CD4-positive, alpha-beta T cell treated with Interferon gamma for 1 hour (primary cell): ENCODE measurements at places on chromosomes 12 and 14.
A peak's percentile ranks its signal among the peaks of the same experiment; 100 is the strongest.

- no peak for DNase-seq
Observed at GRCh38 chr12:26642361-26642760, 190.6 kb downstream of the ITPR2 start.

- no peak for DNase-seq
Observed at GRCh38 chr14:29489911-29490425, 437.7 kb downstream of the PRKD1 start.

GRCh38 chr12:106801830-106802533, 27.5 kb downstream of the RIC8B start:
- no peak for DNase-seq

GRCh38 chr12:106101803-106102202, 37.0 kb downstream of the NUAK1 start:
- DNase-seq = no peak

GRCh38 chr12:47773062-47773857, at the start of gene SLC48A1:
TSS of gene SLC48A1 (plus strand) at chr12:47773238. CDS start at chr12:47773305, 67 bp downstream.
- DNase-seq = peak; percentile 75

GRCh38 chr12:104699489-104700190, 242.9 kb downstream of the CHST11 start:
- DNase-seq = no peak

- DNase-seq = no peak
Observed at GRCh38 chr12:76879710-76880518, 1.1 kb upstream of the CSRP2 start.

DNA sequence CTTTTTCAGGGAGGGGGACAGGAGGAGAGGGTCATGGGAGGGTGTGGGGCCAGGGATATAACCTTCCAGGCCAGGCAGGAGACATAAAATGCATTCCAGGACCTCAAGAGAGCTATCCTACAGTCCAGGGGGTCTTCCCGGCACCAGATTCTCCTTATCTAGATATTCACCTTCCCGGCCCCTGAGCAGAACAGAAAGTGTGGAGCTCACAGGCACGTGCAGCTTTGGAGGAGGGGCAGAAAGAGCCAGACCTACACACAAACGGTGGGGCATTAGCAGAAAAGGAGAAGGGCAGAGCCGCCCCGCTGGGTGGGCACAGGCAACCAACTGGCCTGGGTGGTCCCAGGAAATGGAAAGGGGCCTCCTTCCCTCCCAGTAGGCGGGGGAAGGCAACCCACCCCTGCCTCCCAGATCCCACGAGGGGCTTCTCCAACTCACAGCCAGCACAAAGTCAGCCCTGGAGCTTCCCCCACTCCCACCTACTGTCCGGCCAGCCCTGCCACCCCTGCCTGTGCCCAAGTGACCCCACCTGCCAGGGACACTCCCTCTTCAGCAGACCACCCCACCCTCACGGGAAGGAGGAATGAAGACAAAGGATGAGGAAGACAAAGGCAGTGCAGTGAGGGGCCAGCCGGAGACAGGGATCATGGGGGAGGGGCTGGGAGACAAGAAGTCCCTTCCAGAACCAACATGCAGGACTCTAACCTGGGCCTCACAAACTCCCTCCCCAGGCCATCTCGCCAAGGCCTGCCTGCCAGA, 33.3 kb downstream of the CCDC85C start:
- no peak for DNase-seq

DNA sequence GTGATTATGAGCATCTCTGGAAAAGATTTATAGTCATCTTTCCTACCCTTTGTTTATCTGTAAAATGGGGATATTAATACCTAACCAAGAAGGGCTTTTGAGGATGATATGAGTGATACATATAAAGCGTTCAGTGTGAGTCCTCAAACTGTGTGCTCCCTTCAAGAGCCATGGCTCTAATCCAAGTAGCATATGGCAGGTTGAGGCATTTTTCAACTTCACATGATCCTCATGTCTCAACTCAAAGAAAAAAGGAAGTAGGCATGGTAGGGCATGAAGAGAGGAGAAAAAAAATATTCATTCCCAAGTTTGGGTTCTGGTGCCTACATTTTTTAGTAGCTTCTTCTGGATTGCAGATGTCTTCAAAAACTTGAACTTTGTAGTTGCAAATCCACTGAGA, 286.3 kb upstream of the ATP2B1 start:
- DNase-seq = no peak

GRCh38 chr12:16271062-16271461, 6.4 kb downstream of the SLC15A5 start:
- no peak for DNase-seq

GRCh38 chr14:53295985-53296582, 143.0 kb upstream of the DDHD1 start:
- no peak for DNase-seq

GRCh38 chr12:13573698-13574321, 377.3 kb downstream of the EMP1 start:
- no peak for DNase-seq

- no peak for DNase-seq
Observed at GRCh38 chr12:91817517-91817916, 328.1 kb downstream of the BTG1 start.

DNA sequence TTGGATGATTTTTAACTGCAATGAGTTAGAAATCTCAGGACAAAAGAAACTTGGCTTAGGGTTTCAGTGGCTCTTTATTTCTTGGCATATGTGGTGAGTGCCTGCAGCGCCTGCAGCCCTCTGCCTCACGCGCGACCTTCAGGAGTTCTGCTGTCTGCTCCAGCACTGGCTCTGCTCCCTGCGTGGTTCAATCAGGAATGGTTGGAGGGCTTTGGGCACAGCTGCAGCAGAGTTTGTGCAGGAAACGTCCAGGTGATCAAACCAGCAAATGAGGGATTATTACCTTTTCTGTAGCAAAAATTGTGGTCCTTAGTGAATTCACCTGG, 19.8 kb downstream of the PPM1H start:
- DNase-seq = no peak

- no peak for DNase-seq
Observed at GRCh38 chr14:104524726-104525125, 54.8 kb upstream of the C14orf180 start.

GRCh38 chr12:98977186-98977585, 332.1 kb downstream of the APAF1 start:
- no peak for DNase-seq

DNA sequence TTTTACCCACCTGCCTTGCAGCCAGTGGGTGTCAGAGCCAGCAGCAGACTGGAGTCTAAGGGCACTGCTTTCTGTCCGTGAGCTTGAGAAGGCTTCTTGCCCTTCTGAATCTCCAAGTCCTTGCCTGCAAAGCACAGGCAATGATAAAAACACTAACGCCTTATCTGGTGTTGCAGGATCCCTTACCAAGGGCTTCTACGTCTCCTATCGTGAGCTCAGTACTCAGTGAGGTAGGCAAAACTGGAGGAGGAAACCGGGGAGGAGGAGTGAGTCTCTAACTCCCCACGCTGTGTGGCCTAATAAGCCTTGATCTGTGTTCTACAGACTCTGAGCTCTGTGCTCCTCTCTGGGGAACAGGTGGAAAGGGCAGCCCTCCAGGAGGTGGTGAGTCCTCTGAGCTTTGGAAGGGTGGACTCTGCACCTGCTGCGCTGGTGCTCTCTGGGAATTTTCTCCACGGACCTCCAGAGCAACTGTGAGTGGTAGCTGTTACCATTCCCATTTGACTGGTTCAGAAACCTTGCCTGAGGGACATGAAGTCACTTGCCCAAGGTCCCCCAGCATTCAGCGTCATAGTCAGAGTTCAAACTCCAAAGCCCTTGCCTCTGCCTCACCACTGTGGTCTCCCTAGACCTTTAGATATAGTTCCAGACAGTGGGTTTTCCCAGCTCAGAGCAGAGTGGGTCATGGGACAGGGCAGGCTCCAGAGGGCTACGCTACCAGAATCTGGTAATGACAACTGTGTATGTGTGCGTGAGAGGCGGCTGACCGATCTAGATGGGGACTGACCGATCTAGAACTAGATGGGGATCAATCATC, 7.0 kb upstream of the MARK3 start:
- DNase-seq = no peak

DNA sequence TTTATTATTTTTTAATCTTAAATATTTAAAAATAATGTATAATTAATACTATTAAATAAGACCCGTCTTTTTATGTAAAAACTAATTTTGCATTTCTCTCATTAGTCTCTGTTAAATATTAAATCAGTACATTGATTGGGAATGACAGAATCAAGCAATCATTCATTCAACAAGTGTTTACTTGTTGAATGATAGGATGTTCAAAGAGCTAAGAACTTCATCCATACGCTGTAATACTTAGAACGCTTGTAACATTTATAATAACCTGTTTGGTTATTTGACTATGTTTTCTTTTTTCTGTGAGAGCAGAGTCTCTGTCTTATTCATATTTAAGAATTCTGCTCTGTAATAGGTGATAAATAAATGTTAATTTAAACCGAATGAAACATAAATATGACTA, 2.9 kb upstream of the BATF start:
- DNase-seq = no peak

DNA sequence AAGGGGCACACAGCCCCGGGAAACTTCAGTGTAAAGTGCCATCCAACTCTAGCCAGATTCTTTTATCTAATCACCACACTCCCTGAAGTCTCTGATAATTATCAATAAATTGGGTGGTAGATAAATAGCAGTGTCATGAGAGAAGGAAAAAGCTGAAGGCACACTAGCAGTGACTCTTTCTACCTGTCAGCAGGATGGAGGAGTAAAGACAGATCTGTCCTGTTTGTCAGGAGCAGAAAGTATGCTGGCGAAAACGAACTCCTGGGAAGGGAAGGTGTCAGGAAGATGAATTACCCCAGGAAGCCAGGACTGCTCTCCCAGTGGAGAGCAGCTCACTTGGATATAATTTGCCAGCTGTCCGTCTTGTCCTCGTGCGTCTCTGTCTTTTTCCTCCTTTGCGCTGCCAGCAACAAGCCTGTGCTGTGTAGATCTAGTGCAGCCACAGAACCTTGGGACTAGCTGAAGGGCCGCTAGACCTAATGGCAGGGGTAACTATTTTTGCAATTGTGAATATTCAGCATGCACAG, 981.9 kb downstream of the DIO2 start:
- DNase-seq = no peak

DNA sequence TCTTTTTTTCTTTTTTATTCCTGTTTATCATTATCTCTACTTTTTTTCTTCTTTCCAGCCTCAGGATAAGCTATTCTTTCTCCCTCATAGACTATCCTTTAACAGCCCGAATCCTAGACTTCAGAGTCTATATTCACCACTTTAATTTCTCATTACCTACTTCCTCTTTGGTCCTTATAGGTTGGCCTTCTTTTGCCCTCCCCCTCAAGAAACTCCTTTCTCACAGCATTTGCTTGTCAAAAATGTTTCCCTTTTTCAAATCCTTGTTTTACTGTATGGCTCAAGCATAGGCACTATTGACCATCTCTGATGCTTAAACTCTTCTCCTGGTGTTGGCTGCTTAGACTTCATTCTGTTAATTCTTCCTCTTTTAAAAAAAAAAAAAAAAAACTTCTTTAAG, 52.5 kb downstream of the KIAA0586 start:
- DNase-seq = no peak

DNA sequence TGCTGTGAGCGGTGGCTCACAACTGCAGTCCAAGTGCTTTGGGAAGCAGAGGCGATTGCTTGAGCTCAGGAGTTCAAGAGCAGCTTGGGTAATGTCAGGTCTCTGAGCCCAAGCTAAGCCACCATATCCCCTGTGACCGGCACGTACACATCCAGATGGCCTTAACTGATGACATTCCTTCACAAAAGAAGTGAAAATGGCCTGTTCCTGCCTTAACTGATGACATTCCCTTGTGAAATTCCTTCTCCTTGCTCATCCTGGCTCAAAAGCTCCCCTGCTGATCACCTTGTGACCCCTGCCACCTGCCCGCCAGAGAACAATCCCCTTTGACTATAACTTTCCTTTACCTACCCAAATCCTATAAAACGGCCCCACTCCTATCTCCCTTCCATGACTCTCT, 48.6 kb downstream of the SLC25A47 start:
- DNase-seq = no peak

GRCh38 chr14:74606727-74607126, 5.3 kb downstream of the LTBP2 start:
- DNase-seq = no peak

DNA sequence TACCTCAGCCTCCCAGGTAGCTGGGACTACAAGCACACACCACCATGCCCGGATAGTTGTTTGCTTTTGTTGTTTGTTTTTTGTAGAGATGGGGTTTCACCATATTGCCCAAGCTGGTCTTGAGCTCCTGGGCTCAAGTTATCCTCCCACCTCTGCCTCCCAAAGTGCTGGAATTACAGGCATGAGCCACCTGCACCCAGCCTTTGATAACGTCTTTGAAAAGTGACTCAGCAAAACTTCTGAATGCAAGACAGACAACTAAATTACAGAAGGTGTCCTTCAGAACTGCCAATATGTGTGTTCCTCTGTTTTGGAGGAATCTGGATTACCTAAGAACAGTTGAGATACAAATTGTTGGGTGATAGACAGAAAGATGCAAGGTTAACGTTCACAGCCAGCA, 99.8 kb downstream of the ESR2 start:
- no peak for DNase-seq

- no peak for DNase-seq
Observed at GRCh38 chr14:92880851-92881250, 42.1 kb upstream of the CHGA start.

DNA sequence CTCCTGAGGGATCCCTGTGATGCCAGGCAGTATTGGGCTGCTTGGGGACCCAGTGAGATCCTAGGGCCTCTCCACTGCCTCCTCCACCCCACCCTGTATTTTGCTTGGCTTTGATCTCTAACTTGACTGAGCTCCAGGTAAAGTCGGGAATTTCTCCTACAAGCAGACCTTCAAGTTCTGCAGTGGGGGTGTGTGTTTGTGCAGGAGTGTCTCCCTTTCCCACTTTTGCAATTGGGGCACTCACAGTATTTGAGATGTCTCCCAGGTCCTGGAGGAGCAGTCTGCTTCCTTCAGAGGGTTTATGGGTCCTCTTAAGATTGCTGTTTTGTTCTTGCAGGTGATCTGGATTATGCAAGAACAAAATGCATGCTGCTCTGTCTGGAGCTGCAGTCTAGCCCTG, 68.9 kb downstream of the ALG10B start:
- no peak for DNase-seq

GRCh38 chr12:84982888-84983287, 53.2 kb downstream of the TSPAN19 start:
- no peak for DNase-seq

- no peak for DNase-seq
Observed at GRCh38 chr12:114361545-114361944, 44.4 kb downstream of the TBX5 start.

DNA sequence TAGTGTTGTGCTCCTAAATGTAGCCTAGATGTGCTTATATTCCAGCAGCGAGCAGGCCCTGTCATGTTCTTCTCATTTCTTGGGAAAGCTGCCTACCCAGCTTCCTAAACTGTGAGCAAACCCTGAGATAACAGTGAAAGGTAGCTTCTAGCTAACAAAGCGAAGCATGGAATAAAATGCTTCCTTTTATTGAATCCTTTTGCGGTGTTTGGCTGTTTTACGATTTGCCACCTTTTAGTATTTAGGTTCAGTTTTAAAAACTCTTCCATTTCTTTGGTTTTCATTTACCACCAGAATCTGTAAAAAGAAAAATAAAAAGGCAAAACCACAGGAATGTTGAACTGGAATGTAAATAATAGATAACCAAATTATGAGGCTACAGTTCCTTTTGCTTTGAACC, 5.0 kb upstream of the PKP2 start:
- no peak for DNase-seq
